ENCODE measurements at places on chromosomes 5 and 9. TPM values are rescaled to one million over a fixed set of nuclear protein-coding genes. Genes with fewer than 3 reads are reported as not detected.

CCL21 gene
- 0.76 TPM for total RNA-seq

KCNN2 gene
- 6.3 TPM for total RNA-seq

ACO1 gene
- 16.0 TPM for total RNA-seq

PCDHGA12 gene
- 6.2 TPM for total RNA-seq

SMIM3 gene
- total RNA-seq = 1.1 TPM

SLC23A1 gene
- not detected for total RNA-seq

SCGB3A2 gene
- not detected for total RNA-seq

All from bladder microvascular endothelial cell (primary cell).